GM12865 (cell line): ENCODE measurements at places on chromosomes 13 and 19.

GRCh38 chr13:27918041-27918917 lies 1.5 kb upstream of the PDX1 start:
- DNase-seq: no peak

GRCh38 chr13:112615391-112615790 lies 27.4 kb upstream of the TUBGCP3 start:
- no peak for DNase-seq

DNA sequence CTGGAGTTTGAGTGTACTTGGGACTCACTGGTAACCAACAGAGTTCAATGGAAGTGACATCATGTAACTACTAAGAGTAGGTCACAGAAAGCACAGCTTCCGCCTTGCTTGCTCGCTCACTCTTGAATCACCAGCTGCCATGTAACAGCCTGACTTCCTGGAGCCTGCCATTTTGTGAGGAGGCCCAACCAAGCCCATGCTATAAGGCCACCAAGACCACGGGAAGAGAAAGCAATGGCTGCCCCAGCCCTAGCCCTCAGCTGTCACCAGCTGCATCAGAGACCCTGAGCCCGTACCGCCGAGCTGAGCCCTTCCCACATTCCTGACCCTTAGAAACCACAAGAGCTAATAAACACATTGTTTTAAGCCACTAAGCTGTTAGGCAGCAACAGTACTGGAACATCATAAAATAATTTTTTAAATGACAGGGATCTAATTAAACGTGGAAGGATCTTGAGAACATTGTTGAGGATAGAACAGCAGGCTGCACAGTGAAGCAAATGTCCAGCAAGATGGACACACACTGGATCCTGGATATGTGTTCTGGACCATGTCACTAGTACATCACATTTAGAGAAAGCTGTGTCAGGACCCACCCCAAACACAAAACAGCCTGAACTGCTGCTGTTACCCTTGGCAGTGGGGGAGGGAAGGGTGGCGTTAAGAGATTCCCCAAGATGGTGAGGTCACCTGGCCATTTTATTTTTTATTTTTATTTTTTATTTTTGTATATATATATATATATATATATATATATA lies 21.7 kb upstream of the LDLR start:
- DNase-seq: no peak

GRCh38 chr13:36888645-36889044 lies 31.4 kb downstream of the SMAD9 start:
- no peak for DNase-seq

GRCh38 chr19:29525901-29526729 lies at the start of gene VSTM2B:
Gene VSTM2B (plus strand): TSS chr19:29525994. CDS start chr19:29526584, 590 bp downstream.
- DNase-seq: no peak

GRCh38 chr19:48480183-48480557 lies 11.0 kb downstream of the CYTH2 start:
- no peak for DNase-seq

DNA sequence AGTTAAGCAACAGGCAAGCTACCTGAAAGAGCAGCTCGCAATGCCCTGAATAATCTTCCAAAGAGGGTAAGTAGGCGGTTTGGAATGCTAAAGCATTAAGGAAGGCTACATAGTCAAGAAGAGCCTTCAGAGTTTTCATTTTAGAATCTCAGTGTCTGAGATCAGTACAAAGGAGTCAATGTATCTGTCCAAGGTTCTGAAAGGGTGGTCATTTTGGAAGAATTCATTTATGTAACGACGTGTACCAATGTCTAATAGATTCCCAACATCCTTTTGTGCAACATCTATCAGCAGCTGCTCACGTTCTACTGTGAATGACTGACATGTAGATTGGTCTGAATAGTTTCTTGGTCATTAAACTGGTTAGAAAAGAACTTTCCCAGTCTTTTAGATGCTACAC lies 15.2 kb downstream of the ZNF665 start:
- no peak for DNase-seq
